ENCODE measurements at places on chromosomes 16 and 17.

- DNase-seq: no peak
Observed at GRCh38 chr16:22685459-22685830, 128.5 kb upstream of the HS3ST2 start.

DNA sequence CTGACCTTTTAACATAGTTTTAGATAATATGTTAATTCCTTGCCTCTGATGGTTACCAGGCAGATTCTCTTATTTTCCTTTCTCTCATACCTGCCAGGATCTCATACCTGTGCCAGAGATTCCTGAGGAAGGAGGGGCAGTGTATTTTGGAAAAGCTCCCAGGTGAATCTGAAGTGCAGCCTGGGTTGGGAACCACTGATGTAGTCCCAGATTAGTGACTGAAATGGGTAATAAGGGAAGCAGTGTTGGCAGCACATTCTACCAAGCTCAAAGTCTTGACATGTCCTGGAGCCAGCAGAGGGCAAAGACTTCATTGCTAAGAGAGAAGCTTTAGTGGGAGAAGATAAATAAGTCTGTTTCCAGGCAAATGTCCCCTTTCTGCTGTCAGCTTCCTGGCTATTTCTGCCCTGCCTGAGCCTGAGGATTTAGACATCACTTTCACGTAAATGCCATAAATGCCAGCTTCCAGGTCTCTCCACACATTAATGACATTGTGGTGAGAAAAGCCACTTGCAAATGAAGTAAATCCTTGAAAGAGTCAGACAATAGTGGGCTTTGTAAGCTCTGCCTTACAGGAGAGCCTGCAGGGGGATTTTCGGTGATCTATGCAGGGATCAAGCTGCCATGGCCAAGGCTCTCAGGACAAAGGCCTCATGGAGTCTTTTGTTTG is 40.9 kb upstream of the C16orf78 start:
- DNase-seq: no peak

DNA sequence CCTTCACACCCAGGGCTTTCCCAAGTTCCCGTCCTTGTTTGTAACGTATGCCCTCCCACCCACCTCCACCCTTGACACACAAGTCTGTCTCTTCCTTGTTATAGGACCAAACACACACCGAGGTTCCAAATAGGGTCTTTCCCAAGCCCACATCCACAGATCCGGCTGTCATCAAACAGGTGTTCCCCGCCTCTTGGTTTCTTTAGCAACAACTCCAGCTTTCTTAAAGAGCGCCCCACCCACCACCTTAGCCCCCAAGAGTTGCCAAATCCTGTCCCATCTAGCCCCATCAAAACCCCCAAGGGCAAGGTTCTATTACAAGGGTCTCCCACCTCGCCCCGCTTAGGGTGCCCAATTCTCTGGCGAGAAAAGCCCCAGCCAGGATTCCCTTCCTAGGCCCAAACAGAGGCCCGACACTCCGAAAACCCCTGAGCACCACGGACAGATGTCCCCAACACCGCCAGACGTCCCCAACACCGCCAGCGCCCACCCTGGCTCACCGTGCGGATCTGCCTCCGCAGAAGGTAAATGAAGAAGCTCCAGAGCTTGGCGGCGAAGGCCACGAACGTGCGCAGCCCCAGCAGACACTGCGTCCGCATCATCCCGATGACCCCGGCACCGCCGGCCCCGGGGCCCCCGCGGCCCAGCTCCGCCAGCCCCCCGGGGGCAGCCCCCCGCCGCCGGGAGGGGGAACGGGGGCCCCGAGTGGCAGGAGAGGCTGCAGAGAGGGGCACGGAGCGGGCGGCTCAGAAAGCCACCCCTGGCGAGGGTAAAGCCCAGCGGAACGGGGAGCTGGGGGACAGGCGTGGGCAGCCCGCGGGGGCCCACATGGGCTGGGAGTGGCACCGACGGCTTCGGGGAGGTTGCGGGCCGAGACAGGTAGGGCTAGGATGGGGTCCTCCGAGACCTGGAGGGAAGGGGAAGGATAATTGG is 573 bp downstream of the CTDNEP1 start:
- no peak for DNase-seq

GRCh38 chr17:78644931-78645351 is 67.7 kb upstream of the DNAH17 start:
- no peak for DNase-seq

- no peak for DNase-seq
Observed at GRCh38 chr17:42918902-42919521, 18.4 kb downstream of the G6PC1 start.

- DNase-seq: no peak
Observed at GRCh38 chr17:74185571-74186185, 17.8 kb upstream of the RPL38 start.

GRCh38 chr16:67184453-67184994 is 761 bp upstream of the MATCAP1 start:
- DNase-seq: no peak

GRCh38 chr17:81539961-81540675 is 11.9 kb downstream of the FSCN2 start:
- DNase-seq: no peak

GRCh38 chr17:2183346-2183745 is 120.2 kb downstream of the SMG6 start:
- no peak for DNase-seq

DNA sequence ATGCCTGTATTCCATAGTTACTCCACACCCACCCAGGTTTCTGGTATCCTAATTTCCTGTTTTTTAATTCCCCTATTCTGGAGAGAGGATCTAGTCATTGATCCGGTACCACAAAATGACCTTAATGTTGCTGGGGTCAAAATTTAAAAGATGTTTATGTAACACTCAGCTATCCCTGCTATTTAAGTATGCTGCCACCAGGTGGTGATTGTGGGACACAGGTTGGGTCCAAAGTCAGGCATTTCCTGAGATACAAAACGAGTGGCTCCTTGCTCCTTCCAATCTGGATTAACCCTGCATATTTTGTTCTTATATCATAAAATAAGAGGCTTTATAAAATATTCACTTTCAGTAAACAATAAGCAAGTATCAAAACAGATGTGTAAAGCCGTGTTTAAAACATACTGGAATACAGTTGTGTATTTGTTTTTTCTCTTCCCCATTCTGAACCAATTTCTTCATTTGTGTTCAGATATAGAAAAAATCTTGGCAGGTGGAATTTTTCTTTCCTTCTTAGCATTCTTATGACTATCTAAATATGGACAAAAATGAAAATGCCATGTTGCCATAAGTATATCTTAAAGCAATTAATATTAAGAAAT is 16.3 kb downstream of the HS3ST4 start:
- DNase-seq: peak; percentile 43

- DNase-seq: no peak
Observed at GRCh38 chr16:82638095-82638798, 11.5 kb downstream of the CDH13 start.

DNA sequence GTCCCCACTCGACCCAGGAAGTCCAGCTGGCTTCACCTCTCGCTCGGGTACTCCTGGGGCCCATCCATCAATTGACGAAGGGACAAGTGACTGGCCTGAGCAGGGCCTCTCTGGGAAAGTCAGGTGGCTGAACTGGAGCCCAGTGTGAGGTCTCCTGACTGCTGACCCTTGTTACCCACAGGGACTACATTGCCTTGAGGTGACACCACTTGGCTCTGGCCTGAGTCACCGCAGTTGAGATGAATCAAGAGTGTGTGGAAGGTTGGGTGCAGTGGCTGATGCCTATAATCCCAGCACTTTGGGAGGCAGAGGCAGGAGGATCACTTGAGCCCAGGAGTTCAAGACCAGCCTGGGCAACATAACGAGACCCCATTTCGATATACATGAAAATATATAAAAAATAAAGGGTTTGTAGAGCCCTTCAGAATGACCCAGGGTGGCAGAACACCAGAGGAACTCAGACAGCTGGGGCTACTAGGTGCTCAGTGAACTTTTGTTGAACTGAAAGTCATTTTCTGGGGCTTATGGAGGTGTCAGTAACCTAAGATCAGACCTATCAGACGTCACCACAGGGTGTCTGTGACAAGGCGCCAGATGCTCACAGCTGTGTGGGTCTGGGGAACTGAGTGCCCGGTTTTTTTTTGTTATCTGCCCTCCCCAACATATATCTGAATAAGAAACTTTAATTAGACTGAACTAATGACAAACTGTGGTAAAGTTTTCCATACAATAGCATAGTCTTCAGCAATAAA is 14.8 kb upstream of the ZFP90 start:
- DNase-seq: no peak

- DNase-seq: no peak
Observed at GRCh38 chr17:67452681-67453554, 75.8 kb downstream of the PITPNC1 start.

DNA sequence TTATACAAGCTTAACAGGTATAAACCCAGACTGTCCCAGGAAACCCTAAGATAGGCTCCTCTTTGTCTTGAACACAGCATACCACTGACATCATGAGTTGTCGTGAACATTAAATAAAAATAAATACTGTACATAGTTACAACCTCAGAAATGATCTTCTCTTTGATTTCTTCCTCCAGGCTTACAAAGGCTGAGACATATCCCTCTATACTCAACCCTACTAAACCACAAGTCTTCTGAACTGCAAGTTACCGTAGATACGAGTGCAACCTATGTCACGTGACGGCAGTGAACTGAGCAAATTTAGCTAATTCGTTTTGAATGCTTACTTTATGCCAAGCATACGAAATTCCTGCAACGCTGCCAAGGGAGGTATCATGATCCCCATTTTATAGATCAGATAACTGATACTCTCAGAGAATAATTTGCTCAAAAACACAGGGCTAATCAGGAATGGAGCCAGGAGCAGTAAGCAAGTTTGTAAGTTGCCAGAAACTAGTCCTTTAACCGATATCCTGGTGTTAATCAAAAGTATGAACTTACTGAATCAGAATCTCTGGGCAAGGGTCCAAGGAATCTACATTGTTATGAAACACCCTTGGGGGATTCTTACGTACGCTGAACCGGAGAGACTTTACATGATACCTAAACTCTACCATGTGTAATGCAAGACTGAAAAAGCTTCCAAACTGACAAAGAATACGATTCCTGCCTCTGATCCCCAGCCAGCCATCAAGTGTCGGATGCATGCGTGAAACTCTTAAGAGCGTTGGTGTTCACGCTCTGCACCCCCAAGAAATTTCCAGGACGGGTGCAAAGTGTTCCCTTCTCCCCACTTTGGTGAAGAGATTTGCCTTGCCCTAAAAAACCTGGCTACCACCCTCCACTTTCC is 106.2 kb downstream of the XYLT1 start:
- DNase-seq: peak; percentile 24

DNA sequence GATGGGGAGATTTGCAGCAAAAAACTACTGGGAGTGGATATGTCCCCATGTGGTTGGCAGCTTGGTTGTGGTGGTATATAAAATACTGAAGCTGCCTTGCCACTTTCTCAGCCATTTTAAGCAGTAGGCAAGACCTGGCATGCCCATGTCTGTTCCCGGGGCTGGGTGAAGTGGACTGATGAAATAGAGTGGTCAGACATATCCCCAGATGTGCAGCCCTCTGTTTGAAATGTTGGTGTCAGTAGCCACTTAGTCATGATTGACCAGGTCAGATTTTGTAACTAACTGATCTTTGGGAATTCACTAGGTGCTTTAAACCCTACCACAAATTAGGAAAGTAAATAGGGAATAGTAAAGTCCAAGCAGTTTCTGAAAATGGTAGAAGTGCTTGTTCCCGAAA is 151.6 kb downstream of the PHKB start:
- no peak for DNase-seq

DNA sequence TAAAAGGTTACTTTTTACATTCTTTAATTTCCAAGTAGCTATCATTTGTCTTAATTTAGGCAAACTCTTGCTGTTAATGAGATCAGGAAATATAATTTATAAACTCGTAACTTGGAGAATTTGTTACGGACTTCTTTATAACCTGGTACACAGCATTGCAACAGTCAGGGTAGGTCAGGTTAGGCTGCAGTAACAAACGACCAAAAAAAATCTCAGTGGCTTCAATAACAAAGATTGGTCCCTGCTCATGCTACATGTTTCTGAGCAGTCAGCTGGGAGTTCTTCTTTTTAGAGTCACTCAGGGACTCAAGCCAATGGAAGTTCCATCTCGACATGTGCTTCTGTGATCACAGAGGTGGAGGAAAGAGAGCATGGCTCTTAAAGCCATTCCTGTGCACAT is 110.1 kb downstream of the USP31 start:
- DNase-seq: no peak

DNA sequence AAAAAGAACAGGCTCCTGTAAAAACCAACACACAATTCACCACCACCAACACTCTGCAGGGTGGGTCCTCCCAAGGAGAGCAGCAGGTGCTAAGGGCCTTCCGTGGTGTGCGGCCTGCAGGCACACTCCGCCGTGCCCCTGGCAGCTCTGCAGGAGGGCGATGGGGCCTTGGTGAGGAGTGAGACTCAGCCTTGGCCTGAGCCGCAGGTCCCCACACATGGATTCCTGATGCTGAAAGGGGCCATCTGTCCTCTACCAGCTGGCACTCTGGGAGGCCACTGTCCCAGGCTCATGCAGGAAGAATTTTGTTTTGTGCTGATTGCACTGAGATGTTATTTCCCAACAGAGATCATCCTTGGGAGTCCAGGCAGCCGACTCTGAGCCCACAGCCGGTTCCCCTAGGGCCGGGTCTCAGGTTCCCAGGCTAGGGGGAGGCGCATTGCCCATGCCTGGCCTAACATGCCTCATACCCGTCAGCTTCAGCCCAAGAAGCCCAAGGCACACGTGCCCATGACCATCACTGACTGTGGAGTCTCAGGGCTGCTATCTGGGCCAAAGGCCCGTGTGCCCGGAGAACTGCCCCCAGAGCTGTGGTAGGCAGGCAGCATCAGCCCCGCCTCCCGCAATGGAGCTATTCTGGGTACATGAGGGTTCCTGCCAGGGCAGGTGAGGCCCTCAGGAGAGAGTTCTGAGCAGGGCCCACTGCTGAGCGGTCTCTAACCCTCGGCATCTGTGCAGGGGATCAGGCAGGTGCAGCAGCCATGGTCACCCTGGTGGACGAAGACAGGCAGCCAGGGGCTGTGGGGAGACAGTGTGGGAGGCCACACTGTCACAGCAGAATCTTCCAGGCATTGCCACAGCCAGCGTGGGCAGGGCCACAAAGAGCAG is 97.9 kb upstream of the ZNF469 start:
- no peak for DNase-seq

GRCh38 chr17:69485251-69485661 is 70.8 kb downstream of the MAP2K6 start:
- no peak for DNase-seq

DNA sequence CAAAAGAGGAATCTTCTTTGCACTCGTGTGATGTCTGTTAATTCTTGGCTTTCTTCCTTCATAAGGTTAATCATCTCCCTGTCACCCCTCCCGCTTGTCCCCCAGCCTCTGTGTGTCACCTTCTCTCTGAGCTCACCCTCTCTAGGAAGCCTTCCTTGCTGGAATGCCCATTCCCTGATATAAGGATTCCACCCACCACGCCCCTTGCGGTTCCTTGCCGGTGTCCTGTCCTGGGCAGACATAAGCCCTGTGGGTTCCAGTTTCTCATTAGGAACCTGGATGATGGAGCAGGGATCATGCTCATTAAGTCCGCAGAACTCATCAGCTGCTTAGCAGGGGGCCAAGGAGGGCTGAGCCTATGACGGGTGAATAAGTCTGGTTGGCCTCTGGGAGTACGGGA is 559.3 kb downstream of the MAF start:
- DNase-seq: no peak
